ENCODE measurements at places on chromosomes 16 and 17. TPM values are rescaled to one million over a fixed set of nuclear protein-coding genes. Genes with fewer than 3 reads are reported as not detected.

DNA sequence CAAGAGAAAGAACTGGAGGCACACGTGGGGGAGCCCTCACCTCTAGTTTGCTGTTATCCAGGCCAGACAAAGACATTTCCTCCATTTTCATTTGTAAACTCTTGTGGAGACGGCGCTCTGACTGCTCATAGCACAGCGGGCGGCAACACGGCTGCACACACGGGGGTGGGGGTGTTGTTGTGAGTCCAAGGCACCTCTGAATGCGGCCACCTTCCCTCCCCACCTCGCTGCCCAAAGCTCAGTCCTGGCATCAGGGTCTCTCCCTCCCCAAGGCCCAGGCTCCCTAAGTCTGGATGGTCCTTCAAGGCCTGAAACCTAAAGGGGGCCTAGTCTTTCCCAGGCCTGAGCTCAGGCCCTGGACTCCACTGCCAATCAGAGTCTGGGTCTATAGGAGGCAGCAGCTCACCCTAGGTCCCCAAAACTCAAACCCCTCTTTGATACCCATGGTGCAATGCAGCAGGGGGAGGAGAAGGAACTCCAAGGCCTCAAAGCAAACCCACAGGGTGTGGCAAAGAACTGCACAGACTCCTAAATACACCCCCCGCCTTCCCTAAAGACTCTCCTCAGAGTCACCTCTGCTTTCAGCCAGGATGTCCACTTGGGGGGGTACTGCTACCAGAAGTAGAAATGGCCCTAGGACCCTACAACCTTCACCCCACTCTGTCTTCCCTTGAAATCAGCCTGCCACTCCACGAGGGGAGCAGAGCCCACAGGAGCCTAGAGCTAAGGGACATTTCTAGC is 1.5 kb downstream of the ATXN7L3 start:
- peak overlapping the region; percentile 71 for H3K4me3 ChIP-seq
- peaks cover 15% of the 10 kb centered on the region for H3K4me1 ChIP-seq
- peak overlapping the region; percentile 55 for H3K27ac ChIP-seq
- peaks cover 38% of the 10 kb centered on the region for H3K36me3 ChIP-seq
- DNase-seq = no peak

GRCh38 chr16:30434852-30435251 is 5.0 kb upstream of the DCTPP1 start:
- no peak overlapping the region for H3K27ac ChIP-seq
- H3K4me3 ChIP-seq = no peak overlapping the region
- DNase-seq = no peak
- peaks cover 3% of the 10 kb centered on the region for H3K4me1 ChIP-seq

GRCh38 chr16:27677263-27677662 is 127.3 kb downstream of the KATNIP start:
- H3K4me1 ChIP-seq = peaks cover 4% of the 10 kb centered on the region
- H3K4me3 ChIP-seq = no peak overlapping the region
- no peak overlapping the region for H3K27ac ChIP-seq
- peaks cover 31% of the 10 kb centered on the region for H3K36me3 ChIP-seq
- DNase-seq = no peak

GRCh38 chr16:12092544-12092921 is 116.0 kb downstream of the SNX29 start:
- peaks cover 78% of the 10 kb centered on the region for H3K4me1 ChIP-seq
- H3K27me3 ChIP-seq = peaks cover 37% of the 10 kb centered on the region
- DNase-seq = no peak
- peak overlapping the region; percentile 78 for H3K27ac ChIP-seq
- no peaks in the 10 kb centered on the region for H3K36me3 ChIP-seq

DNA sequence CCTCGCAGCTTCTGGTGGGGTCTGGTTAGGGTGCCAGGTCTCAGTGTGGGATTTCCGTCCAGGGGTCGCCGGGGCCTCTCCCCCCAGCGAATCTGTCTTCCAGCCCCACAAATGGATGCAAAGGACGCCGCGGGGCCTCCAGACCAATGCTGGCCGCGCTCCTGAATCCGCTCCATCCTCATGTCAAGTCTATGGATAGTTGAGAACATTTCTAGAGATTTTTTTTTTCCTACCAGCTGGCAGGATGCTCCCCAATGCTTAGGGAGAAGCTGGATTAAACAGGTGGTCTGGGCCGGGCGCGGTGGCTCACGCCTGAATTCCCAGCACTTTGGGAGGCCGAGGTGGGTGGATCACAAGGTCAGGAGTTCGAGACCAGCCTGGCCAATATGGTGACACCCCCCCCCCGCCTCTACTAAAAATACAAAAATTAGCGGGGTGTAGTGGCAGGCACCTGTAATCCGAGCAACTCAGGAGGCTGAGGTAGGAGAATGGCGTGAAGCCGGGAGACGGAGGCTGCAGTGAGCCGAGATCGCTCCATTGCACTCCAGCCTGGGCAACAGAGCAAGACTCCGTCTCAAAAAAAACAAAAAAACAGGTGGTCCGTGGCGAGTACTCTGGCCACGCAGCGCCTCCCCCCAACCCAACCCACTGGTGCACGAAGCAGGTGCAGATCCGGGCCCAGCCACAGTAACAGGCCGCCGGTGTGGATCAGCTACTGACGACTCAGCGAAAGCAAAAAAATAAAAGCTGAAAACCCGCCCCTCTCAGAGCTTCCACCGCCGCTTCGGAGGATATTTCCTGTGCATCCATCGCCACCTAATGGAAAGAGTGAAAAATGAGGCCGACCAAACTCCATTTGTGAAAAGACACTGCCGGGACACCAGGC is 1.1 kb upstream of the NXN start:
- H3K36me3 ChIP-seq = no peaks in the 10 kb centered on the region
- peaks cover 29% of the 10 kb centered on the region for H3K4me1 ChIP-seq
- peak overlapping the region; percentile 87 for H3K4me3 ChIP-seq
- H3K27me3 ChIP-seq = no peaks in the 10 kb centered on the region
- peak; percentile 72 for DNase-seq

DNA sequence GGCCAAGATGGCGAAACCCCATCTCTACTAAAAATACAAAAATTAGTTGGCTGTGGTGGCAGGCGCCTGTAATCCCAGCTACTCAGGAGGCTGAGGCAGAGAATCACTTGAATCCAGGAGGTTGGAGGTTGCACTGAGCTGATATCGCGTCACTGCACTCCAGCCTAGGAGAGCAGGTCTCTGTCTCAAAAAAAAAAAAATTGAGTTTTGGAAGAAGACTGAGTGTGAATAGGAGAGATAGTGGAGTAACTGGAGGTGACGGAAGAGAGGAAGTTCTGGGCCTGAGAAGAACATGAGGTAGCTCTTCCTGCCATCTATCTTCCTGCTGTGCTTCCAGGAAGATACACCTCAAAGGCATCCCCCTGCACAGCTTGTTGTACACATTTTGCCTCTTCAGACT is 11.4 kb downstream of the HOXB1 start:
- DNase-seq = no peak
- no peak overlapping the region for H3K27ac ChIP-seq
- H3K27me3 ChIP-seq = peaks cover 92% of the 10 kb centered on the region
- peaks cover 63% of the 10 kb centered on the region for H3K4me1 ChIP-seq
- no peak overlapping the region for H3K4me3 ChIP-seq

DNA sequence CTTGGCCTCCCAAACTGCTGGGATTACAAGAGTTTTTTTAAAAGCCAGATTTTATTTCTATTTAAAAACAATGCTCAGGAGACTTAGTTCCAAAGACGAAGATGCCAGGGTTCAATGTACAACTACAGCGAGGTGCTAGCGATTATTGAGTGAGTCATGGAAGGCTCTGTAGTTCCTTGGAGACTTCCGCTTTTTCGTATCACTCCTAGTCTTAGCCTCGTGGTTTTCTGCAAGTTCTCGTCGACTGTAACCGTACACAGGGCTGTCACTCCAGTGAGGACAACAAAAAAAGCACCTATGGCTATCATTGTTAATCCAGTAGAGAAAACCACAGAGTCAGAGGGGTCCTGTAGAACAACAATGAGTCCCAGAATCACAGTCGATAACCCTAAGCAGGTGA is 22.7 kb upstream of the ZC3H7A start:
- no peak overlapping the region for H3K4me3 ChIP-seq
- H3K36me3 ChIP-seq = no peaks in the 10 kb centered on the region
- 0 out of 2 replicates have a peak, but pooled peaks cover 4% of the 10 kb centered on the region for H3K4me1 ChIP-seq
- no peaks in the 10 kb centered on the region for H3K27me3 ChIP-seq
- H3K27ac ChIP-seq = no peak overlapping the region

DNA sequence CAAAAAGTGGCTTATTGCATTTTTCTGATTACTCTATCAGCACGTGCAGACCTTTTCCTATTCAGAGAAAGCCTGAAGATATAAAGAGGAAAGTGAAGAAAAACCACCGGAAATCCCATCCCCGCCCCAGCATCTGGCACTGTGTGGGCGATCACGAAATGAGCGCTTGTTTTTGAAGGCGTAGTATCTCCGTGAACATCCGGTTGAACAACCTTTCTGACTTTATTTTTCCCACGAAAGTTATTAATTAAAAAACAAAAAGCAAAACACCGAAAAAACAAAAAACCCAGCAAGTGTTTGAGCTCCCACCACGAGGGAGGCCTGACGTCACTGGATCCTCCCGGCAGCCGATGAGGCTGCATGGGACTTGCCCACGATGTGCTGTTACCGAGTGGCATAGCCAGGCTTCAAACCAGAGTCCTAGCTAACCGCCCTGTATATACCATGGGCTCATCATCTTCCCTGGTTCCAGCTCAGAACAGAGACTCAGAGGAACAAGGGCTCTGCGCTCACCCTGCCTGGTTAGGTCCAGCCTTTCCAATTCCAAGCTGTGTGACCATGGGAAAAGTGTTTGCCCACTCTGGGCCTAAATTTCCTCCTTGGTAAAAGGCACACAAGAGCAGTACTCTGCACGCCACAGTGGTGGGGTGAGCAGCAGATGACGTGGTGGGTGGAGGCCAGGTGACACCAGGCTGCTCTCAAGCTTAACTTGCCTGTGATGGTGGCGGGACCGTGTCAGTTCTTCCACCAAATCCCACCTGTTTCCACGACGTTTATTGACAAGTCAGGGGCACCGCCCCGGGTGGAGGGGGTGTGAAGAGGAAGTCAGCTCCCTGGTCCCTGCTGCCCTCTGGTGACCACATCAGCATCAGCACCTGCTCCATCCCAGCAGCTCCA is 34.3 kb upstream of the IL21R start:
- DNase-seq = peak; percentile 83
- H3K4me3 ChIP-seq = peak overlapping the region; percentile 4
- H3K27me3 ChIP-seq = no peaks in the 10 kb centered on the region
- no peak overlapping the region for H3K27ac ChIP-seq
- H3K4me1 ChIP-seq = peaks cover 3% of the 10 kb centered on the region

DNA sequence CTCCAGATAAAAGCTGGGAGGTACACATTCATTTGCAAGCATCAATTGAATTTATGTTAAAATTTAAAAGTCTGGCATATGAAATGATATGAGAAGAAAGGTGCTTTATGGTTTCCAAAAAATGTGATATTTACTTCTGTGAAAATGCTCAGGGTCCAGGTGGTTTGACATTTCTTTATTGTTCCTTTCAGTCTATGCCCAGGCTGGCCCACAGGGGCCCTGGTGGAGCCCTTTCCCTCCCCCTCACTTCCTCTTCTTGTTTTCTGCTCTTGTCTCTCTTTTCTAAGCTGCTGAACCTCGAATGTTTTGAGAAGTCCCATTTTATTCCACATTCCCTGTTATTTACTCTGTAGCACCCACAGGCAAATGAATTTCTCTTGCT is 127.8 kb downstream of the HS3ST3B1 start:
- H3K27ac ChIP-seq = no peak overlapping the region
- no peaks in the 10 kb centered on the region for H3K27me3 ChIP-seq
- no peak for DNase-seq
- no peaks in the 10 kb centered on the region for H3K36me3 ChIP-seq
- no peak overlapping the region for H3K4me3 ChIP-seq

- no peak for DNase-seq
- H3K27ac ChIP-seq = no peak overlapping the region
- 0 out of 2 replicates have a peak, but pooled peaks cover 3% of the 10 kb centered on the region for H3K4me1 ChIP-seq
- no peak overlapping the region for H3K4me3 ChIP-seq
- no peaks in the 10 kb centered on the region for H3K27me3 ChIP-seq
- H3K36me3 ChIP-seq = peaks cover 57% of the 10 kb centered on the region
These were observed 8.3 kb downstream of the ANKRD40 start for GRCh38 chr17:50699410-50699809.

Gene CUEDC1
- 9.4 TPM for total RNA-seq

Gene PPY
- not detected for total RNA-seq

Gene SHPK
- total RNA-seq = 29.3 TPM

Gene OR1A1
- total RNA-seq = not detected

Gene APOBR
- total RNA-seq = 0.11 TPM

Gene NTN3
- 0.82 TPM for total RNA-seq

Measured in WTC11 (cell line).